ENCODE measurements at places on chromosomes 7 and 10. TPM values are rescaled to one million over a fixed set of nuclear protein-coding genes. Genes with fewer than 3 reads are reported as not detected.

- peaks cover 36% of the 10 kb centered on the region for H3K36me3 ChIP-seq
- peak overlapping the region; percentile 57 for H3K4me3 ChIP-seq
- no peaks in the 10 kb centered on the region for H3K27me3 ChIP-seq
- DNase-seq, result no peak
- H3K27ac ChIP-seq, result peak overlapping the region; percentile 86
- H3K4me1 ChIP-seq, result peaks cover 69% of the 10 kb centered on the region
These were observed 10.8 kb downstream of the GIMAP6 start for GRCh38 chr7:150621376-150621775.

DNA sequence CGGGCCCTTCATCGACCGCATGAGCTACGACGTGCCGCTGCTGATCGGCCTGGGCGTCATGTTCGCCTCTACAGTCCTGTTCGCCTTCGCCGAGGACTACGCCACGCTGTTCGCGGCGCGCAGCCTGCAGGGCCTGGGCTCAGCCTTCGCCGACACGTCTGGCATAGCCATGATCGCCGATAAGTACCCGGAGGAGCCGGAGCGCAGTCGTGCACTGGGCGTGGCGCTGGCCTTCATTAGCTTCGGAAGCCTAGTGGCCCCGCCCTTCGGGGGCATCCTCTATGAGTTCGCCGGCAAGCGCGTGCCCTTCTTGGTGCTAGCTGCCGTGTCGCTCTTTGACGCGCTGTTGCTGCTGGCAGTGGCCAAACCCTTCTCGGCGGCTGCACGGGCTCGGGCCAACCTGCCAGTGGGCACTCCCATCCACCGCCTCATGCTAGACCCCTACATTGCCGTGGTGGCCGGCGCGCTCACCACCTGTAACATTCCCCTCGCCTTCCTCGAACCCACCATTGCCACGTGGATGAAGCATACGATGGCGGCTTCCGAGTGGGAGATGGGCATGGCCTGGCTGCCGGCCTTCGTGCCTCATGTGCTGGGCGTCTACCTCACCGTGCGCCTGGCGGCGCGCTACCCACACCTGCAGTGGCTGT is 1.2 kb downstream of the SLC18A3 start:
- H3K36me3 ChIP-seq, result peaks cover 2% of the 10 kb centered on the region
- H3K4me3 ChIP-seq, result no peak overlapping the region
- DNase-seq, result no peak
- H3K27ac ChIP-seq, result peak overlapping the region; percentile 59
- H3K4me1 ChIP-seq, result peaks cover 8% of the 10 kb centered on the region
- H3K27me3 ChIP-seq, result peaks cover 64% of the 10 kb centered on the region

DNA sequence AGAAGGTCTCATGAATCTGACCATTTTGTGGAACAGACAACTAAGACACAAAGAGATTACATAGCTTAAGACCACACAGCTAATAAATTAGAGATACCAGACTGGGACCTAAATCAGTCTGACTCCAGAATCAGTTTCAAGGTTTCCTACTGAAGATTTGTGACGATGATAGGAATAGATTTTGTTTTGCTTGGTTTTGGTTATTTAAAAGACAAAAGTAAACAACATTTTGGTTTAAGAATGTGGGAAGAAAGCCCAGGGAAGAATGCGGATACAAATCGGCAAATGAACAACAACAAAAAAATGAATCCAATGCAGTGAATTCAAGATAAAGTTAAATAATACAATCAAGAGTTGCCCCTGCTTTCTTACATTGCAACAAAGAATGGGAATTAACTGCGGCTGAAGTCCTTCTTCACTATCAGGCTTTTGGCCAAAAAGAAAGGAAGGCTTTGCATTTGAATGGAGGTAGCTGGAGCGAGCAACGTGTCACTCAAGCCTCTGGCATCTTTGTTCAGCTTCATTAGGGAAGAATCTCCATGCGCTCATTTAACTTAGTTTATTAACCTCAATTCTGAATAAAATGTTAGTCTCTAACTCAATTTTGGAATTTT is 210.8 kb downstream of the ADAM12 start:
- H3K36me3 ChIP-seq, result no peaks in the 10 kb centered on the region
- no peaks in the 10 kb centered on the region for H3K27me3 ChIP-seq
- no peak for DNase-seq
- no peak overlapping the region for H3K4me3 ChIP-seq
- H3K27ac ChIP-seq, result no peak overlapping the region
- H3K4me1 ChIP-seq, result no peaks in the 10 kb centered on the region

GRCh38 chr10:125584954-125585353 is 98.0 kb downstream of the TEX36 start:
- H3K4me3 ChIP-seq, result no peak overlapping the region
- H3K27ac ChIP-seq, result no peak overlapping the region
- no peak for DNase-seq
- no peaks in the 10 kb centered on the region for H3K4me1 ChIP-seq
- no peaks in the 10 kb centered on the region for H3K27me3 ChIP-seq
- H3K36me3 ChIP-seq, result no peaks in the 10 kb centered on the region

GRCh38 chr7:45217358-45217757 is 59.8 kb downstream of the RAMP3 start:
- H3K36me3 ChIP-seq, result no peaks in the 10 kb centered on the region
- H3K27me3 ChIP-seq, result peaks cover 40% of the 10 kb centered on the region
- H3K4me1 ChIP-seq, result no peaks in the 10 kb centered on the region

DNA sequence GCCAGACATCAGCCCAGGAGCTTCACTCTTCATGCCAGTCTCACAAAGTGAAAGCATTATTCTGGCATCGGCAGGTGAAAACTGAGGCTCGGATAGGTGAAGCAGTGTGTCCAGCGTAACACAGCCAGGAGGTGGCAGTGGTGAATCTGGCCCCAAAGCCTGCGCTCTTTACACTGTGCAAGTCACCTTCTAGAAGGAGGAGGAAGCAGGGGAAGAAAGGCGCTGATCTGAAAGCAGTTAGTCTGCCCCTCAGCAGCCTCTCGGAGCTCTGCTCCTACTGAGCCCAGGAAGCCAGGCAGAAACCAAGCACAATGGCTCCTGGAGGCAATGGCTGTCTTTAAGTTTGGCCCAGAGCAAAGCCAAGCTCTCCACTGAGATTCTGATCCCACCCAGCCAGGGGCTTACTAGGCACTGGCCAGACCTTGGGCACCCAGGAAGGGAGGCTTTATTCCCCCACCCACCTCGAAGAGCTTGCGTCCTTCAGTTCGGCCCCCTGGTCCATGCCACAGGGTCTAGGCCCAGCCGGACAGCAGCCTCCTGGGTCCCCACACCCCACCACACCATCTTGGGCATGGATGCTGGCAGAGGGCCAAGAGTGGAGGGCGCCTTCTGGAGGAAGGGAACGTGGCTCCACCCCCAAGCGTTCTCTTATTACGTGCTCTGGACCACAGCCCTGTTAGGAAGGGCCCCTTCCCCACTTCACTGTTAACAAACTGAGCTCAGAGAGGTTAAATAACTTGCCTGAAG is 104.5 kb downstream of the GRID1 start:
- no peak for DNase-seq
- peaks cover 11% of the 10 kb centered on the region for H3K27me3 ChIP-seq
- no peaks in the 10 kb centered on the region for H3K36me3 ChIP-seq
- H3K4me3 ChIP-seq, result no peak overlapping the region
- H3K4me1 ChIP-seq, result no peaks in the 10 kb centered on the region

GRCh38 chr10:69508738-69509340 is 57.6 kb downstream of the TSPAN15 start:
- peaks cover 33% of the 10 kb centered on the region for H3K27me3 ChIP-seq
- H3K4me1 ChIP-seq, result peaks cover 9% of the 10 kb centered on the region
- DNase-seq, result no peak
- no peaks in the 10 kb centered on the region for H3K36me3 ChIP-seq

DNA sequence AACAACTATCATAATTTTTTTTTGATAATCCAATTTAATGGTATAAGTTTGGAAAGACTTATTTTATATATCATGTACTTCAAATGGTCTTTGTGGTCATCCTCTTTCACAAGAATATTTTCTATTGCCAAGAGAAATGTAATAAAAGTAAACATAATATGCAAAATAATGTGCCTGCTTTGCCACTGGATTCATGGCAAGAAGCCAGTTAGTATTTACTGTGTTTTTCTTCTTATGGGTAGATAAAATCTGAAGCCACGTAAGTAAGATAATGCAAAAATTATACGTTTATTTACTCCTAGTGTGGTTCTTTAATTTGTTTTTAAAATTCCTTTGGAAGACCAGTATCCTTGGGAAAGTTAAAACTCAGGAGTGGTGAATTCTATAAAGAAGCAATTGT is 258.5 kb downstream of the ARL4A start:
- H3K4me3 ChIP-seq, result no peak overlapping the region
- no peak overlapping the region for H3K27ac ChIP-seq
- H3K4me1 ChIP-seq, result no peaks in the 10 kb centered on the region

The BUD31 gene
- 132 TPM for total RNA-seq

The NXPH1 gene
- total RNA-seq, result not detected

The TACC2 gene
- not detected for total RNA-seq

The OR2A1 gene
- not detected for total RNA-seq

The HECTD2 gene
- total RNA-seq, result 6.2 TPM

The NEUROD6 gene
- not detected for total RNA-seq

Measured in activated T-helper 1 cell treated with anti-CD3 and anti-CD28 coated beads, Interleukin-12 subunit alpha, Interleukin-12 subunit beta, Interleukin-2, Interleukin-4 antibody, amounts not matched to agents 30 ng/mL and 10 ng/mL and 1 ng/mL, durations not matched to agents 14 hours and 24 hours and 36 hours (primary cell).